ENCODE measurements at places on chromosomes 1 and 21.
A peak's percentile ranks its signal among the peaks of the same experiment; 100 is the strongest.

GRCh38 chr1:2543543-2544092 is 12.6 kb upstream of the TNFRSF14 start:
- peak; percentile 15 for DNase-seq

DNA sequence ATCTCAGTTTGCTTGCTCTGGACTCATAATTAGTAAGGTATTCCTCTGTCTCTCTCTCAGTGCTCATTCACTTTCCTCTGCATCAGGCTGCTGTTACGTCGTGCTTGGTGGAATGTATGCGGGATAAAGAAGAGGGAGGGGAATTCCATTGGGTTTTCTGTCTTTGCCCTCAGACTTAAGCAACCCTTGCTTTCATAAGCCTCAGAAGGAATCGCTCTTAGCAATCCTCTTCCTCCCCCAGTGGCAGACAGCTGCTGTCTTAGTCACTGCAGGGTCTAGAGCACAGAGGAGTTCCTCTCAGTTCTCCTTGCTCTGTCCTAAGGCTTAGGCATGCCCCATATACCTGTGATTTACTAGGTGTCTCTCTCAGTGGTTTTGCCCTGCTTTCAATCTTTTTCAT is 19.1 kb upstream of the NTMT2 start:
- peak; percentile 98 for DNase-seq

DNA sequence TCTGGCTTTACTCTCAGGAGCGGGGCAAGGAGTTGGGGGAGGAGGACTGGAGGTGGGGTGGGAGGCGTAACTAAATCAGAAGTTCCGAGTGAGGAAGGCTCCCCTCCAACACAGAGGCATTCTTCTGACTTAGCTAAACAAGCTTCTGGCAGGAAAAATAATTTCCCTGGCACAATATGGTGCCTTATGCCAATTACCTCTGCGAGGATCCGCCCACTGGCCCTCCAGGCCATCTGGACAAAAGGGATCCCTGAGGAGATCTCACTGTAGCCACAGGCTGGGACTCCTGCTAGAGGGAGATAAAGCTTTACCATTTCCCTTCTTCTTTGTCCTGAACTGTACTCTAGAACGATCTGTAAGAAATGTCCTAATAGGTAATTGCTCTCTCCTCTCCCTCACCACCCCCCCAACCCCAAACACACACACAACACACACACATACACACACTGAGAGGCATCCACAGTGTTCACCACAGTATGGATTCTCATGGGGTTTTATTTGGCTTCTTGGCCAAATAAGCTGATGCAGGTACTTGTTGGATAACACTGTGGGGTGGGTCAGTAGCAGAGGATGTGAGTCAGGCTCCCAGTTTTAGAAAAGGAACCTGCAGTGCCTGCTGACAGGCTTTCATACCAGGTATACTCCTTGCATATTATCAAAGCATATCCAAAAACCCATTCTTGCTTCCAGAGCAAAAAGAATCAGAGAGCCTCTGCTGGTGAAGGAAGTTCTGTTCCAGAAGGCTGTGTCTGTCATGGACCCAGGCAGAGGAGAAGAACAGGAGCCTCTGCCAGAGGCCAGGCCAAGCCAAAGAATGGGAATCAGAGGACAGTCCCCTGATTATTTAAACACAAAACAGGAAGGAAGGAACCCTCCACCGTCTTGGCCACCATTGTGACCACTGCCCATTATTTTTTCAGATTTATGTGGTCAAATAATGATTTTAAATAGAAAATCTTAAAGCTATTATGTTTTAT is 169.1 kb downstream of the C1orf21 start:
- no peak for DNase-seq

GRCh38 chr1:163444665-163445064 is 122.9 kb downstream of the NUF2 start:
- DNase-seq, result no peak

- no peak for DNase-seq
These were observed 51.4 kb upstream of the COL6A2 start for GRCh38 chr21:46046471-46046870.

DNA sequence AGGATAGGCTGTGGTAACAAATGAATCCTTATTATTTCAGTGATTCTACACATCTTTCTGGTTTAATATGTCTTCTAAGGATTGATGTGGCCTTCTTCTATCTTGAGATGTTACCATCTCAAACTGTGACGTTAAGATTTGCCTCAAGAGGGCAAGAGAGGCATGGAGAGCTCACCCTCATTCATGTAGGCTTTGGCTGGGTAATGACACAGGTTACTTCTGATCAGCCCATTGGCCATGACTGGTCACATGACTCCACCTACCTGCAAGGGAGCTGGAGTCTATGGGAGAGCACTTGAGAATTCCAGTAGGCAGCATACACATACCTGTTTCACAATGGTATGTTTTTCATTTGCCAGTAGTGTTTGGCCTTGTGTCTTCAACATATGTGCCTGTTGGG is 30.0 kb downstream of the CACHD1 start:
- no peak for DNase-seq

- no peak for DNase-seq
These were observed 17.3 kb downstream of the OTUD7B start for GRCh38 chr1:149993181-149993580.

- peak; percentile 24 for DNase-seq
These were observed 194.3 kb upstream of the GREM2 start for GRCh38 chr1:240806200-240806745.

GRCh38 chr1:243315455-243315854 is 59.6 kb downstream of the SDCCAG8 start:
- no peak for DNase-seq

- no peak for DNase-seq
These were observed 22.7 kb upstream of the ACTRT2 start for GRCh38 chr1:2998503-2999100.

DNA sequence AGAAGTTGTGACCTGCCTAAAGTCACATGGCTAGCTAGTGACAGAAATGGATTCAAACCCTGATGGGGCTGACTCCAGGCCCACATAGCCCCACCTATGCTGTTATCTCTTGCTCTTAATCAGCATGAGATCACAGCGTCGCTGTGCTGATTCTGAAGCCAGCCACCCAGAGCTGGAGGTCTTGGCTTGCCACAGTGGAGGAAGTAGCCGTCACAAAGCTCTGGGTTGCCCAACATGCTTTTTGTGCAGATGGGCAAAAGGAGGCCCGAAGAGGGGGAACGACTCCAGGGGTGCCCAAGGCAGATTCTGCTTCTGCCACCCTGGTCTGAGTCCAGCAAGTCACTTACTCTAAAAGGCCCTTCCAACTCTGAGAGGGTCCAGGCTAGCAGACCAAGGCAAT is 14.7 kb upstream of the MFSD2A start:
- DNase-seq, result no peak

DNA sequence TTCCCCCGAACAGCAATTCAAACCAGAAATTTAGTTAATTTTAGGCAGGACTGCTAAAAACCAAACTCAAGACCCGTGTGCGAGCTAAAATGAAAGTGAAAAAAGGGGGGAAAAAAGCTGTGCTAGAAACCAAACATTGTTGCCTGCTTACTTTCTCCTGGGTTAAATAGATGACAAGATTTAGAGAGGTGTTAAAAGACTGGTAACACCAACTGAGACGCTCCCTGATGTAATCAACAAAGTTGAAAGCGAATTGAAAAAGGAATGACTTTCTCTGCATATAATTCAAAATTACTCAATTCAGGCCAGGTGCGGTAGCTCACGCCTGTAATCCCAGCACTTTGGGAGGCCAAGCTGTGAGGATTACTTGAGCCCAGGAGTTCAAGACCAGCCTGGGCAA is 6.8 kb downstream of the CDCA8 start:
- DNase-seq, result no peak

DNA sequence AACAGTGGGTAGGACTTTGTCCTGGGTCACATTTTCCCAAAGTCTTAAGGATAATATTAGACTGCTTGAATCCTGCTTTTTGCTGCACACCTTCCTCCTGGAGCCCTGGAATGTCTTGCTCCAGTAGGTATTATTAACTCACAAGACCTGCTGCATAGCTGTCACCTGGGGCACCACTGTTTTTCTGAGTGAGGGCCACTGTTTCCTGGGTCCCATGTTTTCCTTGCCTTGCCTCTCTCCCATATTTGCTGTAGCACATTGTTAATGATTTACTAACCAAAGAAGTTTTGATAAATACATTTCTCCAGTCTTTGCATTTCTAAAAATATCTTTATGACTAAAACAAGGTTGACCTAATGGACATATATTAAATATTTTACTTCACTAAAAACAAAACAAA is 22.5 kb upstream of the FCAMR start:
- no peak for DNase-seq

GRCh38 chr21:17466166-17466565 is 46.7 kb upstream of the CXADR start:
- peak; percentile 74 for DNase-seq

GRCh38 chr1:96714881-96715280 is 6.7 kb upstream of the PTBP2 start:
- DNase-seq, result no peak

GRCh38 chr1:177945943-177946650 is 23.8 kb downstream of the SEC16B start:
- peak; percentile 63 for DNase-seq

GRCh38 chr1:15519625-15520024 is 4.4 kb downstream of the CASP9 start:
- DNase-seq, result no peak
